ENCODE measurements at places on chromosomes 13 and 19. TPM values are rescaled to one million over a fixed set of nuclear protein-coding genes. Genes with fewer than 3 reads are reported as not detected.

The CEACAM8 gene
- total RNA-seq, result not detected

GRCh38 chr19:16594681-16595091 lies 22.5 kb upstream of the SLC35E1 start:
- DNase-seq, result no peak

DNA sequence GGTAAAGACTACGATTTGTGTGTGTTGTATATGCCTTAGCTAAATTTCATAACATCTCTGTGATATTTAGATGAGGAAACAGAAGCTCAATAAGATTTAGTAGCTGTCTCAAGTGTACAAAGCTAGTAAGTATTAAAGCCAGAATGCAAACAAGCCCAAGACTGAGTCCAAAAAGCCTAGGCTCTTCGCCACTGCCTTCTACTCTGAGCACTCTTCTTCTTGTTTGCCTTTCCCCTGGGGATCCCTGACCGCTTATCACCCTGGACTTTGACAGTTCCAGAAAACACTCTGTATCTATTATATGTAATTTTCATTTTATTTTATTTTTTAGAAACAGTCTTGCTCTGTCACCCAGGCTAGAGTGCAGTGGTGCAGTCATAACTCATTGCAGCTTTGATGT lies 5.8 kb downstream of the TM9SF2 start:
- DNase-seq, result no peak

DNA sequence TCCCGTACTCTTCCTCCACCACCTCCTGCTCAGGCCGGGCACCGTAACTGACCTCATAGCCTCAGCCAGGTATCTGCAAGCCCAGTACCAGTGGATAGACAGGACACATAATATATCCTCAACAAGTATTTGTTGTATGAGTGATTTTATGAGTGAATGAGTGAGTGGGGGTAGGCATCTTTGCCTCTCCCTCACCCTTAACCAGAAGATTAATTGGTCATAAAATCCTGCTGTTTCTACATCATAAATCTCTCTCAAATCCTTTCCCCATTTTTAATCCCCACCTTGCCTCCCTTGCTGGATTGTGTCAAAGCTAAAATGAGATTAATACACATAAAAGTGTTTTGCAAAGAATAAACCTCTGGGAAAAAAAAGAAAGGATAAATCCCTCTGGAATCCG lies 44.4 kb upstream of the HMGB1 start:
- DNase-seq, result peak; percentile 3

The TEX29 gene
- total RNA-seq, result not detected

The COX7A1 gene
- 13.9 TPM for total RNA-seq

The ITM2B gene
- 122 TPM for total RNA-seq

The SDHAF1 gene
- 15.5 TPM for total RNA-seq

The AMH gene
- 0.32 TPM for total RNA-seq

DNA sequence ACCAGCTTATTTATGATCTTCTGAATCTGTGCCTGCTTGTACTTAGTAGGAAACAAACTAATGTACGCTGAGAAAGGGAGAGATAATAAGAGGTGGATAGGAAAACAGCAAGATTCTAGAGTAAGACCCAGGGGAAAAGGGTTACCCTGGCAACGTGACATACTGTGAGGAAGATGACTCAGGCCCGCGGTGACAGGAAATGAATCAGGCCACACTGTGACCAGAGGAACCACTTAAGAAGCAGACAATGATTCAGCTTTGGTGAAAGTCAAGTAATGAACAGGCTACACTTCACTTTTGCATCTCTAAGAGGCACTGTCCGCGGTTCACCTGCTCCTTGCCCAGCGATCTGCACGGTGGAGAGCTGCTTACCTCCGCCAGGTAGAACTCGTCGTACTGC lies 158.2 kb downstream of the NALCN start:
- DNase-seq, result peak; percentile 76

DNA sequence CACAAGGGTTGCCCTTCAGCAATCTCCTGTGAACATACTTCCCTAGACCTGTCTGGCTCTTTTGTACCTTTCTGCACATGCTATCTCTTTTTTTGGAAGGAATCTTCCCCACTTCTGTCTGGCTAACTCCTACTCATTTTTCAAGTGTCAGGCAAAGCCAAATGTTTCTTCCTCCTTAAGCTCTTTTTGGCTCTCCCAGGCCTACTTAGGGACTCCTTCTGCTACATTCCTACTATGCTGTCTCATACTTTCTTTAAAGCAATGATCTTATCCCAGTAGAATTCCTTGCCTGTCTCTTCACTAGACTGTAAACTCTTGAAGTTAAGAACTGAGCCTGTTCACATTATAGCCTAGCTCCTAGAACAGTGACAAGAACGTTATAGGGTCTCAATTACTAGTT lies 114.9 kb upstream of the WASF3 start:
- DNase-seq, result peak; percentile 50

GRCh38 chr19:16888629-16889365 lies at the start of gene F2RL3:
Gene F2RL3, plus strand, starts transcription at chr19:16888999. Its CDS starts 191 bp downstream, at chr19:16889190.
- DNase-seq, result peak; percentile 59

The ABHD13 gene
- total RNA-seq, result 10.8 TPM

GRCh38 chr19:3785938-3786824 lies at the start of gene MATK:
Gene MATK, minus strand, starts transcription at chr19:3786381. Its CDS starts 1,246 bp downstream, at chr19:3785135.
- DNase-seq, result no peak

The SPRED3 gene
- total RNA-seq, result 3.9 TPM

The CEACAM4 gene
- total RNA-seq, result not detected

- DNase-seq, result no peak
Measured at GRCh38 chr19:6963937-6964336, 57.3 kb downstream of the MBD3L2B start.

- no peak for DNase-seq
Measured at GRCh38 chr19:11321191-11322126, 18.0 kb downstream of the RAB3D start.

DNA sequence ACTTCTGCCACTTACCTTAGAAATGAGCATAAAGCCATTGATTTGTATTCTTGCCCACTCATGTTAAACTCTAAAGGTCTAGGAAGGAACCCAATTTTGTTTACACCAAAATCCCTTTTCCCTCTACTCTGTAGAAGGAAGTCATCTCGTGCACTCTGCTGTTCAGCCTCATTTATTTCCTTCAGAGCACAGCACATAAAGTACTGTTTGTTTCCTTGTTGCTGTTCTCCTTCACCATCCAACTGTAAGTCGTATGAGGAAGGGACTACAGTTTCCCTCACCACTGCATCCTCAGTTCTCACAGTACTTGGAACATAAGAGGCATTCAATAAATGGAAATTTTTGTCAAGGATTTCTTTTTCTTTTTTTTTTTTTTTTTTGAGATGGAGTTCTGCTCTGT lies 24.6 kb downstream of the CDADC1 start:
- DNase-seq, result no peak

DNA sequence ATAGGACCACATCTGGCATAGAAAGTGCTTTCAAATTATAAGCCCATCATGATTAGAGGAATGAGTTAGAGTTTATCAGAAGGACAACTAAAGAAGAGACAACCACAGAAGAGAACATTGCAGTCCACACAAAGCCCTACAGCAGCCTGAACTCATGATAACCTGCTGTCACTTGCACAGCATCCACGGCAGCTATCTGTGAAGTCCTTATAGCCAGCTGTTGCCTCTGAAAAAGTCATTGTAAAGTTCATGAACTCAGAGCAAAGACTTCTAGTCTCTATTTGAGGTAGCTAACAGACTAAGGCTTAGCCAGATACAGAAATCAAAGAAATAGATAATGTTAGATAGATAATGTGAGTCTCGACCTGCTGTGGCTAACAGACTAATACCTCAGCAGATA lies 450.0 kb downstream of the KLF5 start:
- DNase-seq, result no peak

- DNase-seq, result no peak
Measured at GRCh38 chr13:40101708-40102359, 446.4 kb downstream of the COG6 start.

The PPM1N gene
- 2.3 TPM for total RNA-seq

The FCAR gene
- not detected for total RNA-seq

DNA sequence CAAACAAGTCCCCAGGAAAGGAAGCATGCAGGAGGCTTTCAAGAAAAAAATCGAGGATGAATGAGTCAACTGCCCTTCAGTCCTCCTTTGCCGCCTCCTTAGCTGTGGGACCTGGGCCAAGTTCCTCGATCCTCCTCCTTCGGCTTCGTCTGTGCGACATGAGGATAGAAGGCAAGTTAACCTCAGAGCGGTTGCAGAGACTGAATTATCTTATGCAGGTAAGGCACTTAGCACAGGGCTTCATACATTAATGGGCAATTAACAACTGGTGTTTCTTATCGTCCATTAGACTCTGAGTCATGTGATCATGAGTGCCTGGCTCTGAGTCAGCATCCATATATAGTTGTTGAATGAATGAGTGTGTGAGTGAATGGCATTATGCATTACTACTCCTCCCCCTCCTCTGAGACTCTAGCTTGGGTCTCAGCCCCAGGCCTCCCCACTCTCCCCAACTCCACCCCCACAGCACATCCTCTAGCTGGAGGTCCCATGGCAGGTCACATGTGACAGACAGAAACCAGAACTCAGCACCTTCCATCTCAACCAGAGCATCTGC lies 1.6 kb upstream of the TTC9B start:
- DNase-seq, result peak; percentile 37

- no peak for DNase-seq
Measured at GRCh38 chr13:30844548-30845296, 61.3 kb upstream of the MEDAG start.

- no peak for DNase-seq
Measured at GRCh38 chr13:37752146-37752545, 117.4 kb downstream of the TRPC4 start.

The UNC13A gene
- total RNA-seq, result 0.64 TPM

All from fibroblast of villous mesenchyme (primary cell).